Fibroblast of skin of left quadriceps (primary cell): ENCODE measurements at places on chromosomes 7 and 10.

DNA sequence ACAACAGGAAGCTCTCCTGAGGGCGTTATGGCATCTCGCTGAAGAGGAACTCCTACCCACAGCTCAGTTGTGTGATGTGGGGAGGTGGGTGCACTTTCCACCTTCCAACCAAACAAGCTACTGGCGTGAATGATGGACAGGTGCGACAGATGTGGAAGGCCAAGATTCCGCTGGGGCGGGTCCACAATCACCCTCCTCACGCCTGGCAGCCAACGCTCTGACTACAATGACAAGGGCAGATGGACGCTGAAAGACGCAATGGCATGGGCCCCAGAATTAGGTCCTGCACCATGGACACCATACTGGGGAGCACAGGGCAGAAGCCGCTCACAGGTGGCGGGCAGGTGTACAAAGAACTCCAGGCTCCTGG is 282.5 kb downstream of the PRPF18 start:
- no peak for DNase-seq

- no peak for DNase-seq
These were observed 83.6 kb upstream of the MKI67 start for GRCh38 chr10:128209862-128210214.

- no peak for DNase-seq
These were observed 45.5 kb upstream of the GPAM start for GRCh38 chr10:112229096-112229495.

- DNase-seq, result no peak
These were observed 17.6 kb downstream of the SLC29A4 start for GRCh38 chr7:5300366-5300765.

- no peak for DNase-seq
These were observed 27.8 kb upstream of the ITGB1 start for GRCh38 chr10:32985775-32986350.

DNA sequence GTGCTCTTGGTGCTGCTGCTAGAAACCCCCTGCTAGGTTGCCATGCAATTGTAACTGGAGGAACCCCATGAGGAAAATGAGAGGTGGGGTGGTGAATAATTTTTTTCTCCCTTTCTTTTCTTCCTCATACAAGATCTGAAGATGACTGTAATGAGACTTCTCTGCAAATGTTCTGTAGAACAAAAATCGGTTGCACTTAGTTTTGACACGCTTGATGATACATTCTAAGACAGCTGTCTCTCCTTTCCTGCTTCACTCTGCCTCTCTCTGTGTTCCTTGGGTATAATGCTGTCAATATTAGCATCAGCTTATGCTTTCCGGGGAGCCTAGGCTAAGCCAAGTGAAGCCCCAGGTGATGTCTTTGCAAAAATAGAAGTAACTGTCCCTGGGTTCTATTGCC is 721.5 kb downstream of the POM121L12 start:
- DNase-seq, result no peak

DNA sequence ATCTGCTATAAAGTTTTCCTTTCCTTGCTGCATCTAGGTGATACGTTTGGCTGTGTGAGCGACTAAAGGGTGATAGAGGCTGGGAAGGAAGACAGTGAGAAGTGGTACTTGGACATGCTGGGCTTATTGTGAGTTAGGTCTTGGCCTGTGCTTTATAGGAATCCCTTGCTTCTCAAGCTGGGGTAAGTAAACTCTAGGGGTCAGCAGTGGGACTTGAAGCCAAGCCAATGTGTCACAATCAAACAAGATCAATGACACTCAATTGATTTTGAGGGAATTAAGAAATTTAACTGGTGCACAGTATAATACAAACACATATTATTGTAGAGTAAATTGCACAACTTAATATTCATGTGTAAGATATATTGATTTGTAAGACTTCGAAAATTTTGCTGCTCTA is 155.8 kb upstream of the AOAH start:
- no peak for DNase-seq
